ENCODE measurements at places on chromosomes 3 and 15.

DNA sequence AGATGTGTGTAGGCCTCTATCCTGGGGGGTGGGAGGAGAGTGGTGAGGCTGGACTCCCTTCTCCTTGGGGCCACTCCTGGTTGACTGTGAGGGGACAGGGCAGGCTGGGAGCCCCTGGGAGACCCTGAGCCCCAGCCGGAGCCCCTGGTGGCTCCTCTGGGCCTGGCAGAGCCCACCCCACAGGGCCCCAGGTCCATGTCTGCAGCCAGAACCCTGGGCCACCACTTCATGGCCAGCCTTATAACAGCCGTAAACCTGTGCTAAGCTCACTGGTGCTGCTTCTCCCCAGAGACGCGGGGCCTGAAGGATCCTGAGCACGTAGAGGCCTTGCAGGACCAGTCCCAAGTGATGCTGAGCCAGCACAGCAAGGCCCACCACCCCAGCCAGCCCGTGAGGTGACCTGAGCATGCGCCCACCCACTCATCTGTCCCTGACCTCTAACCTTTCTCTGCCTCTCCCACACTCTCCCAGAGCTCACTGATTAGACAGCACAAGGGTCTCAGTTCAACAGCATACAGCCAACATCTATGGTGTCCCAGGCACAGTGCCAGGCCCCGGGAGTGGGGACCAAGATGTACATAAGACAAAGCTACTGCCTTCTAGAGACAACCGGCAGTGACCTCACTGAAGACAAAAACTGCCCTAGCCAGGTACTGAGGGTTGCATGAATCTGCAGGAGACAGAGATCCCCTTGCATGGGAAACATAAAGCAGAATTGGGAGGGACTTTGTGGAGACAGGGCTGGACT, 3.5 kb downstream of the NR2E3 start:
- DNase-seq, result no peak

DNA sequence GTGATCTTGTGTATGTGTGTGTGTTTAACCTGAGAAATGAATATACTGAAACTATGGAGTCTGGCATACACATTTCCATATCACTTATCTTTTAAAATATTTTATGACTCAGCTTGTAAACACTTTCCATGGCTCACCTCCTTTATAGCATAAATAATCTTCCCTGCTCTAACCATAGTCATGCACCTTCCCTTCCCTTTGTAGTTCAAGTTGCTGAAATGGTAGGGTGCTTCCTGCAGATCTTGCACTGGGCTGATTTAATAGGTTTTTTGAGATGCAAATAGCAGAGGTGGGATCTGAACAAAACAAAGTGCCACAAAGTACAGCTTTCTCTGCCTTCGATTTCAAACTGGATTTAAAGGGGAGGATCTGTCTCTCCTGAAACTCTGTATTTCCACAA, 712.7 kb upstream of the LMCD1 start:
- no peak for DNase-seq

DNA sequence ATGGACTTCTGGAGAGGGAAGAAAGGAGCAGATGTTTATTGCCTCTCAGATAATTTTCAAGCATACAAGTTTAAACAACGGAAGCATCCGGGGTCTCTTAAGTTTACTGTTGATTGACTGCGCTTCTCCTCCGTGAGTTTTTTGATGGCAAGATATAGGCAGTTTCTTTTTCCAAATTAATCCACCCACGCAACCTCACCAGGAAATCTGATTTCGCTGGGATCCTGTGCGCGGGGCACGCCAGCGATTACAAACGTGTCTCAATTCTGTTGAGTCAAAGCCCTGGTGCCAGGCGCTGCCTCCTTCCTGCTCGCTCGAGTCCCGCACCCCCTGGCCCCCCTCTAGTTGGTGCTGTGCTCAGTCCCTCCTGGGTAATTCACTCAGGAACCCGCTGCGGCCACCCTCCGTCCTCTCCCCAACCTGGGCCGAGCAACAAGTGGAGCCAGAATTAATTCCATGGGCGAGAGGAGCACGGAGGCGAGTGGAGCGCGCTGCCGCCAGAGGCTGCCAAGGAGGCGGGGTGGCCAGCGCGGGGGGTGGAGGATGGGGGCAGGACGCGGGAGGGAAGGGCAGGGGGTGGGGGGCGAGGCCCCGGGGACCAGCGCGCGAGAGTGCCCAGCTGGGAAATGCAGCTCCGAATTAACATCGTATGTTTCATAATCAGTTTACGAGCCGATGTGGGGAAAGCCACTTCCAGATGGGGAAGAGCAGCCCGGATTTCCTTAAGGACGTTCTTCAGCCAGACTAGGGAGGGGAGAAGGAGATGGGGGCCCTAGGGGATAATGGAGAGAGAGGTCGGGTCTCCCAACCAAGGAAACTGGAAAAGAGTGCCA, 6.0 kb downstream of the WNT5A start:
- DNase-seq, result no peak

- DNase-seq, result no peak
Measured at GRCh38 chr3:144760831-144761230, 789.2 kb downstream of the DIPK2A start.

DNA sequence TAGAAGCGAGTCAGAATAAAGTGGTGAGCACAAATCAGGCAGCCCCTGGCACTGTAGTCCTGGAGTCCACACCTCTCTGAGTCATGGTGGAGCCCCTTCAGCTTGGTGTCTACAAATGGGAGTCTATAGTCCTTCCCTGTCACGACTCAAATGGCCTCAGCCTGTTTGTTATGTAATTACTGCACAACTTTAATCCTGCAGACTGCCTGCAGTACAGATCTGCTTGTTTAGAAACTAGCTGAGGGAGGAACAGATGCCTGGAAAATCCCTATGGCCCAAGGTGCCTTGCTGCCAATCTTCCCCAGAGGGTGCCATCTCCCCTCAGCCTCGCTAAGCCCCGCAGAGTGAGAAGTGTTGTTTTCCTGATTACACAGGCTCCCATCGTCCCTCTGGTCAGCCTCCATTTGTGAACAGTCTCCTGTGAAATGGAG, 3.9 kb upstream of the CXCR6 start:
- DNase-seq, result no peak

GRCh38 chr15:70415398-70415797, 317.7 kb upstream of the TLE3 start:
- DNase-seq, result no peak

DNA sequence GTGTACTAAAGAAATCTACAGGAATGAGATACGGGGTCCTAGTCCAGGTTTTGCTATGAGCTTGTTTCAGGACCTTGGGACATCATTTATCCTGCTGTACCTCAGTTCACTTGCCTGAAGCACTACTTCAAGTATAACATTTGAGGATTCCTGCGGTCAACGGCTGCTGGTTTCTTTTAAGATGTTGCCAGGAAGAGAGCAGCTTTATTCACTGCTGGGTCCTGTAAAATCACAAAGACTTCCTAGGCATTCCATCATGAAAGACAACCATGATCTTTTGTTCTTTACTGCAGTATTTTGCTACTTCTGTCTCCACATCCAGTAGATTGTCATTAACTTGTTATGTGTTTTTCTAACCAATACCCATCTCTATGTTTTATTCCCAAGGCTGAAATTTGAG, 61.0 kb upstream of the PYDC2 start:
- no peak for DNase-seq

DNA sequence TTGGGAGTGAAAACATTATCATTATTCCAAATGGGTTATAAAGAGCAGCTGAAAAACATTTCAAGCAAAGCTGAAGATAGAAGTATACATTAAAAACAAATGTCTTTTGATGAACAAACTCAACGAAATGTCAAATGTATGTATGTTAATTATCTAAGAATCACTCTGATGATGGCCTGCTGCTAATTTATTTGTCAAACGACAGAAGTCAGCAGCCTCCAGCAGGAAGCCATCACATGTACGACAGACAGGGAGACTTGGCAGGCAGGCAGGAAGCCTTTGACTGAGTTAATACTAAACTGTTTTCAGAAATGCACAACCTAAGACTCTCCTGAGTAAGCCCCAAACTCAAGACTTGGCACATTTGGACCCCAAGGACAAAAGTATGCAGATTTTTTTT, 491.1 kb downstream of the ZNF385D start:
- DNase-seq, result no peak

DNA sequence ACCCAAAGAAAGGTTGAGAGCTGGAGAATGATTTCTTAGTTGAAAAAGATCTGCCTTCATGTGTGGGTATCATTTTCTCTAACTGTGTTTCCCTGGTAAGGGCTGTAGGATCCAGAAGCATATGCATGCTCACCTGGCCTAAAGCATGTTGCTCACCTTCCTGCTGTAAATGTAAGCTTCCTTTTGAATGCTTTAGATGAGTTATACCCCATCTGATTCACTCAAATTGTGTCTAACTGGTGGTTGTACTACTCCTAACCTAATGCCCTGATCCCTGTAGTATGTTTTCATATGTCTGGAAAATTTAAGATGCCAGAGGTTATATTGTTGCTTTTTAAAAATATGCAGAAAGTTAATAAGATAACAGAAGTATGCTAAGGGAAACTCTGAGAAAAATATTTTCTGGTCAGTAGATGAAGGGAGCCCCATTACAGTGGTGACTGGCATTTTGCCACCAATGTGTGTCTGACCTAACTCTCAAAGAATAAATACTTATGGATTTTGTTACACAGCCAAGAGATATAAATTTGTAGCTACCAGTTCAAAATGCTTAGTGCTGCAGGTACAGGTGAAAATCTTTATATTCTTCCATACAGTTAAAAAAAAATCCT, 7.7 kb downstream of the FILIP1L start:
- no peak for DNase-seq

DNA sequence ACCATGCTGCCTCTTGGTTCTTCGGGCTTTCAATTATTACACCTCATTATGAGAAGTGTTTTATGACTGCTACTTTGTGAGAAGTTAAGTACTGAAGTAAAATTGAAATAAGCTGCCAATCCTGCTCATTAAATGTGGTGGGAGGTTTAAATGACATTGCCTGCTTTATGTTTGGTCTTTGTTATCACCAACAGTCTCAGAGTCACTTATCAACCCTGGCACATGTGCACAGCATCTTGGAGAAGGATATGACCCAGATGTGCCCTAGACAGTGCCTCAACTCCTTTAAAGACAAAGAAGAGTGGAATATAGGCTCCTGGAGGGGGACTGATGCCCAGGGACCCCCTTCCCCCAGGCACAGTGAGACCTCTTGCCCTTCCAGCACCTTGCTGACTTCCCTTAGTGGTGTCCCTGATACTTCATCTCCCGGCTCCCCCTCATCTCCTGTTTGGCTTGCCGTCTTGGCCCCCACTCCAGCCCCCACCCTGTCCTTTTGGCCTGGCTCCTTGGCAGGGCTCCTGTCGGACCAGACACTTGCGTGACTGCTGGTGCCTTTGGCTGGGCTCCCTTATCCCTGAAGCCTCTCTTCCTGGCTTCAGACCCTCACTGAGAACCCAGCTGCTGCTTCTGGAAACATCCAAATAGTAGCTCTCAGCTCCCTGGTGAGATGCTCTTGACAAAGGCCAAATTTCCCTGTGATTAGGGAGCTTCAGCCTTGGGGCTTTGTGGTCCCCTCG, 39.8 kb downstream of the ARHGAP31 start:
- DNase-seq, result no peak

DNA sequence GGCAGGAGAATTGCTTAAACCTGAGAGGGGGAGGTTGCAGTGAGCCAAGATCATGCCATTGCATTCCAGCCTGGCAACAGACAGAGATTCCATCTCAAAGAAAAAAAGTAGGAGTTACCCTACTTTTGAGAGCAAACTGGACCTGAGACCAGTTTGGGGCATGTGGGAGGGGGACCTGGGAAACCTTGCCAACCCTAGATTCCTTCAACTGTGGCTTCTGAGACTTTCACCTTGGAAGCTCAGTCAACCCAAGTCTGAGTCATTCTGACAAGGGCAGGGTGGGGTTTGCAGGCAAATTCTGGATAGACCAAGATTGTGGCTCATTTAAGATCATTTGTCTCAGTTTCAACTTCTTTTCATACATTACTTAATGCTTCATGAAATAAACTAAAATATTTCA, 23.8 kb upstream of the SIAH2 start:
- no peak for DNase-seq

DNA sequence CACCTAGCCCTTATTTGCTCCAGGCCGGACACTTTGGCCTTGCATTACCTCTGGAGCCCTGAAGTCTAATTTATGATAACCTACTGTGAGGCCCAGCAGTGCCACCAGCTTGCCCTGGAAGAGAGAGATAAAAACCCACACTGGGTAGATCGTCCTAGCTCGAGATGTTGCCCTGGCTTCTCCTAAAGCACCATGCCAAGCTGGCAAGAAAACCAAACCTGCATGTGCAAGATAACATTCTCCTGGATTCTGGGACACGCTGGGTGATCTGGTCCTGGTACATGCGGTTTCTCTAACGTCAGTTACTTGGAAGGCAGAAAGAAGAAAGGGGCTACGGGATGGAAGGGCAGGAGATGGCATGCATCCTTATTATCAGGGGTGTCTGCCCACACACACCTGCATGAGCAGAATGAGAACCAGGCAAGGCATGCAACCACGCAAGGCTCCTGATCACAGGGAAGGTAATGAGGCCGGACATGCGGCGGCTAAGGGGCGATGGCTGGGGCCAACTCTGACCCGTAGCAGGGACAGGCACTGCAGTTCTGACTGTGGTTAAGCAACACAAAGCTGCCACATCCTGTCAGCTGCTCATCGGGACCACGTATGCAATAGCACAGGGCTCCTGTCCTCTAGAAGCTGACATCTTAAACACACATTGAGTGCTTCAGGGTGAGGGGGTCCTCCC, 73.0 kb downstream of the OXNAD1 start:
- DNase-seq, result peak; percentile 11

DNA sequence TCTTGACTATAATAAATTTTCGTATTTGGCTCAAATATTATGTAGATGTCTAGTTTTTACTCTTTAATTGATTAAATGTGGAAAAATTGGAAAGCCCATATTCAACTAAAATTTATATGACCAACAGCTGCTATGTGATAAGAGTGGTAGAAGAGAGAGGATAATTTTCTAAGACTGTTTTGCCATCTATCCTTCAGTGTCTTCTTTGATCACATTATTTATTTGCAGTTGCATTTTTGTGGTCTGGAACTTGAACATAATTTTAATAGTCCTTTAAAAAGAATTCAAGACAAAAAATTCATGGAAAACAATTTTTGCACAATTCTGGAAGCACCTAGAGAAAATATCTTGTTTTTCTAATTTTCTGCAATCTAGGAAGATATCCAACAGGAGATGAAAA, 213.3 kb upstream of the THBS1 start:
- DNase-seq, result no peak

- DNase-seq, result no peak
Measured at GRCh38 chr15:79765081-79765480, 131.7 kb downstream of the MTHFS start.

GRCh38 chr15:92638709-92639365, 16.7 kb downstream of the FAM174B start:
- DNase-seq, result no peak

DNA sequence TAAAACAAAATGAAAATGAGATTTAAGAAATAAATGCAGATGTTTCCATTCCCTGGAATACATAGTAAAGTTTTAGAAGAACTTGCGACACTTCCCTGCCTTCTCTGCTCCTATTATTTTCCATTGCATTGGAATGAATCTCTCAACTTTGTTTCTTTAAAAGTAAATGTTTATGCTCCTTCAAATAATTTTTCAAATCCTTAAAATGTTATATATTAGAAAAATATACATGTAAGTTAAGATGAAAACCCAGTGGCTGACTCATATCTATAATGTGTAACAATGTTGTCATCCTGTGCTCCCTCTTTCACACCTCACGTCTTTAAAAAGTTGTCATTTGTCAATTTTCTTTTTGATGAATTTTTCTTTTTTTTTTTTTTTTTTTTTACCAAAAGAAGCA, 3.6 kb downstream of the RBMS3 start:
- no peak for DNase-seq

Measured in stimulated activated CD4-positive, alpha-beta T cell treated with anti-CD3 and anti-CD28 coated beads, Interleukin-15, amount 100 ng/mL, for 1 hour (primary cell).